ENCODE measurements at places on chromosomes 4 and X. TPM values are rescaled to one million over a fixed set of nuclear protein-coding genes. Genes with fewer than 3 reads are reported as not detected.

GRCh38 chr4:82643994-82644733 is 82.4 kb upstream of the TMEM150C start:
- no peak for DNase-seq

- no peak for DNase-seq
Observed at GRCh38 chr4:140654495-140654814, 85.7 kb upstream of the UCP1 start.

DNA sequence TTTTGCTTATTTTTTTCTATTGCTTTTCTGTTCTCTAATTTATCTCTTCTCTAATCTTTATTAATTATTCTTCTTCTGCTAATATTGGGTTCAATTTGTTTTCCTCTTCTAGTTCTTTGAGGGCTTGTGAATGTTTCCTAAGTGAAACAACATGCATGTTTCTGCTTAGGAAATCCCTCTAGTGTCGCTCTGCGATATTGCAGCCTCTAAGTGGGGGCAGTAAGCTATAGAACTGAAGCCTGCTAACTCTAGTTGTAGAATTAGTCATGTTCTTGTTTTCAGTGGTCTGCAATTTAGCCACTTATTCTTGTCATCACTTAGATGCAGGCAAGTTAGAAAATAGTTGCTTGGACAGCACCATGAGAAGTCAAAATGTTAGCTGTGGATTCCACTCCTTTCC is 222.6 kb downstream of the SPIN4 start:
- no peak for DNase-seq

DNA sequence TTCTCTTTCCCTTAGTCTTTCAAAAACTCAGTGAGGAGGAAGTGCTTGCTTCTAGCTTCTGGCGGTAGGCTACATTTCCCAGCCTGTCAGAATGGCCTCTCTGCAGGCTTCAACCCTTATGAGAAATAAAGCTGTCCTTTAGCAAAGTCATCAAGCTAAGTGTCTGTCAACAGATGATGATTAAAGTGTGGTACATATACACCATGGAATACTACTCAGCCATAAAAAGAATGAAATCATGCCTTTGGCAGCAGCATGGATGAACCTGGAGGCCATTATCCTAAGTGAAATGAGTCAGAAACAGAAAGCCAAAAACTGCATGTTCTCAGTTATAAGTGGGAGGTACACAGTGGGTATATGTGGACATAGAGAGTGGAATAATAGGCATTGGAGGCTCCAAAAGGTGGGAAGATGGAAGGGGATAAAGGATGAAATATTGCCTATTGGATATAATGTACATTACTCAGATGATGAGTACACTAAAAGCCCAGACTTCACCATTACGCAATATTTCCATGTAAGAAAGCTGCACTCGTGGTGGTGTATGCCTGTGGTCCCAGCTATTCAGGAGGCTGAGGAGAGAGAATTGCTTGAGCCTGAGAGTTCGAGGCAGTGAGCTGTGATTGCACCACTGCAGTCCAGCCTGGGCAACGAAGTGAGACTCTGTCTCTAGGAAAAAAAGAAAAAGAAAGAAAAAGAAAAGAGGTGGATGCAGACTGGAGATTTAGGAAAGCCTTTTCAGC is 7.9 kb downstream of the TRIM2 start:
- no peak for DNase-seq

Gene MAGEA9B
- polyA plus RNA-seq = not detected

Gene LRCH2
- polyA plus RNA-seq = 4.1 TPM
